ENCODE measurements at places on chromosomes 4 and X.

GRCh38 chr4:153333874-153334273 lies 10.6 kb upstream of the MND1 start:
- no peak for DNase-seq

- DNase-seq, result no peak
Observed at GRCh38 chr4:38044060-38044459, 83.9 kb downstream of the PTTG2 start.

DNA sequence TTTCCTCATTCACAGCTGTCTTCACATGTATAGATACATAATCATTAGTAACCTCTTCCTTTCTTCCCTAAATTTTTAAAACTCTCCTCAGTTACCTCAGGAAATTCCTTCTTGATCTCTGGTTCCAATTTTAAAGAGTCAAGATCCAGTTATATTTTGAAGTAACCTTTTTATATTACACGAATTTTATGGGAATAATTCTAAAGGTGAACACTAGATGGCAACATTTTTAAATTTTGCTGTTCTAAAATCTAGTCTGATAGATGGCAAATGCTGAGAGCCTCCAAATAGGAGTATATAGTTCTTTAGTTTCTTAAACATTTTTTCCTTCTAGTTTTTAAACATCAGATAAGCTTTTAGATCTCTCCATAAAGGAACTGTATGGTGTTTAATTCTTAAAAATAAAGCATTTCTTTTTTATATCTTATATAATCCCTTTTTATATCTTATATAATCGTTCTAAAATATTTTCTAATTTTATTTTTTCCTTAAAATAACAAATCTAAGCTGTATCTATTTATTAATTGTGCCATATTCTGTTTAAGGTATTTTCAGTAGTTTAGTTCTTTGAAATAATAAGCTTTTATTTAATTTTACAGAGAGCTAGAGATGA lies 37.9 kb upstream of the PAPSS1 start:
- no peak for DNase-seq

GRCh38 chr4:163592212-163592611 lies 97.7 kb downstream of the TMA16 start:
- no peak for DNase-seq

- no peak for DNase-seq
Observed at GRCh38 chr4:74638689-74639088, 155.6 kb downstream of the BTC start.

All from femur (tissue), 1 donor.